Activated T-cell treated with anti-CD3 and anti-CD28 coated beads, Interleukin-2, amount 50 U/mL, for 1 hour (primary cell): ENCODE measurements at places on chromosomes 11 and 22.

DNA sequence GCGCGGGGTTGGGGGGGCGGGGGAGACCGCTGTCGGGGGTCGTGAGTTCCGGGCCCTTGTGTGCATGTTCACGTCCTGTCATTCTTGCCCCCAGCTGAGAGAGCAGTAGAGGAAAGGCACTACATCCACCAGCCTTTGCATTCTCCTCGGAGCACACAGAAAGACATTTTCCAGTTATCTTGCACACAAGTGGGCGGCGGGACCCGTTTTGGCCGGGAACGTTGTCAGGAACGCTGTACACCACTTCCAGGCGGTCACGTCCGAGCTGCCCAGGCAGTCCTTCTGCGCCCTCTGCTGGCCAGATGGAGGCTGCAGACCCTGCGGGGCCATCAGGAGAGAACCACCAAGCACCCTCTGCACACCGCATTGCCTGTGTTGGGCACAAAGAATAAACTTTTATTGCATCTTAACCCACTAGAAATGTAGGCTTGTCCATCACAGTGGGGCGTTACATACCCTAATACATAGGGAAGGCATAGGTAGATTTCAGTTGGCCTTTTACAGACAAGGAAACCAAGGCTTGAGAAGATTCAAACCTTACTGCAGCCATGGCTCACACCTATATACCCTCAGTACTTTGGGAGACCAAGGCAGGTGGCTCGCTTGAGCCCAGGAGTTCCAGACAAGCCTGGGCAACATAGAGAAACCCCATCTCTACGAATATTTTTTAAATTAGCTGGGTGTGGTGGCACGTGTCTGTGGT is 2.8 kb upstream of the CDKN1C start:
- DNase-seq = peak; percentile 88

DNA sequence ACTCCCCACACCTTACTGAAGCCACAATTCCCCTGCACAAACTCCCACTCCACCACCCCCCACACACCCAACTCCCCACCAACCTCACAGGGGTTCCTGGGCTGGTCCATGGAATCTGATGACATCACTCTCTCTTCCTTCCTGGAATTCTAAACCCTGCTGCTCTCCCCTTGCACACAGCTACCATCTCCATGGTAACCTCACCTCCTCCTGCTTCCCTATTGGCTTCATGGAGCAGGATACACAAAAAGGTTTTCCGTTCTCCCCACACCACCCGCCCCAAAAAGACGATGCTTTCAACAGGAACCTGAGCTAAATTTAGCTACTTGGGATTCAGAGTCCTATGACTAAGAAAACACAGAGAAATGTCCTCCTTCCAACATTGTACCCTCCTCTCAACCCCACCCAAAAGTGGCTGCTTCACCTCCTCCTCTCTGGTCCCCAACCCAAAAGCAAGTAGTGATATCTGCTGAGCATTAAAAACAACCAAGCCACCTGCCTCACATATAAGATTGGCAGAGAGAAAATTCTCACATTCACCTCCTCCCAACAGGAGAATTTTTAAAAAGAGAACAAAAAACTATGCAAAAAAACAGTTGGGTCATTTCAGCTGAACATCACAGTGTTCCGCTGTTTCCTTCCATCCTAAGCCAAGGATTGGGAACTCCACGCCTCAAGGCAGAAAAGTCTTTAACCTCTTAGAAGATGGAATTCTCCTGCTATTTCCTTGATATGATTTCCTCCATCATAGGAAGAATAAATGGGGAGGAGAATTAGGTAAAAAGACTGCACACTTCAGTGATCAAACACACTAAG is 66.9 kb downstream of the RBFOX2 start:
- DNase-seq = no peak

DNA sequence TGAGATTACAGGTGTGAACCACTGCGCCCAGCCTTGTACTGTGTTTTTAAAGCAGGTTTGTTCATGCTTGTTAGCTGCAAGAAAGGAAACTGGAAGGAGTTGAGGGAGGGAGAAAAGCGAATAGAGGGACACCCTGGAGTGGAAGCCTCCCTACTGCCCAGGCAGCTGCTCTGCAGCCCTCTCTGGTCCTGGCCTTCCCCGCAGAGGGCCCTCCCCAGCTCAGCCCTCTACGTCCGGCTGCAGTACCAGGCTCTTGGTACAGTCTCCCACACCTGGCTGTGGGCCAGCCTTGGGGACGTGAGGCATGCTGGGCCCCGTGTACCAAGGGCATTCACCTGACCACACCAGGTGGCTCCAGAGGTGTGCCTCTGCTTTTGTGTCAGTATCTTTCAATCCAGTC is 70.8 kb downstream of the MED15 start:
- peak; percentile 16 for DNase-seq

- no peak for DNase-seq
These were observed 9.7 kb downstream of the SLN start for GRCh38 chr11:107702109-107702660.

- DNase-seq = no peak
These were observed 32.4 kb upstream of the TSKU start for GRCh38 chr11:76750746-76751145.

DNA sequence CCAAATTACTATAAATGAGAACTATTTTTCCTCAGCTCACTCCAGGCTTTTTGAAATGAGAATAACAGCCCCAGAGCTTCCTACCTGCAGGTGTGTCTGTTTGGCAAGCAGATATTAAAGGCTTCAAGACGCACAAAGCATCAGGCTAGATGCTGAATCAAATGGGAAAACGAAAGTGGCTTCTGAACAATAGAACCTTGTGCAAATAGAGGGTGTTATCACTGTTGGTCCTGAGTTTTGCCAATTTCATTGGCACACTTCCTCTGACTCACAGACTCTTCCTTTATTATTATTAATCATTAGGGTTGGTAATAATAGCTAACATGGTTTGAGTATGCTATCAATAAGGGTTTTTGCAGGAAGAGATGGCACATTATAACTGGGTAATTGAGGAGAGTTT is 13.4 kb downstream of the SYT13 start:
- no peak for DNase-seq

- no peak for DNase-seq
These were observed 11.7 kb downstream of the EIF3L start for GRCh38 chr22:37860796-37861421.

- no peak for DNase-seq
These were observed 93.2 kb downstream of the PLEKHA7 start for GRCh38 chr11:16921019-16921418.

DNA sequence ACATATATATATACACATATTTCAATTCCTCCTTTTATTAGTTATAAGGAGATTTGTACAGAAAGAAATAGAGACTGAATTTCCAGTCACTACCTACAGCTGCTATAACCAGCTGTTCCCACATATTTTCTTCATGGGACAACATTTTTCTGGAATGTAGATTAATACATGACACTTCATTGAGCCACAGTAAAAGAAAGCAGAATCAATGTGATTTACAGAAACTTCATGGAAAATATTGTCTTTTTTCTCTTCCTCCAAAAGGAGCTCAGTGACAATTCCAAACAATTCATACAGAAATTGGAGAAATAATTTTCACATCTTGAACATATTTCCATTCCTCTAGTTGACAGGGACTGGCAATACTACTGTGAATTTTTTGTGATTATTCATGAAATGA is 249.2 kb downstream of the DLG2 start:
- no peak for DNase-seq

DNA sequence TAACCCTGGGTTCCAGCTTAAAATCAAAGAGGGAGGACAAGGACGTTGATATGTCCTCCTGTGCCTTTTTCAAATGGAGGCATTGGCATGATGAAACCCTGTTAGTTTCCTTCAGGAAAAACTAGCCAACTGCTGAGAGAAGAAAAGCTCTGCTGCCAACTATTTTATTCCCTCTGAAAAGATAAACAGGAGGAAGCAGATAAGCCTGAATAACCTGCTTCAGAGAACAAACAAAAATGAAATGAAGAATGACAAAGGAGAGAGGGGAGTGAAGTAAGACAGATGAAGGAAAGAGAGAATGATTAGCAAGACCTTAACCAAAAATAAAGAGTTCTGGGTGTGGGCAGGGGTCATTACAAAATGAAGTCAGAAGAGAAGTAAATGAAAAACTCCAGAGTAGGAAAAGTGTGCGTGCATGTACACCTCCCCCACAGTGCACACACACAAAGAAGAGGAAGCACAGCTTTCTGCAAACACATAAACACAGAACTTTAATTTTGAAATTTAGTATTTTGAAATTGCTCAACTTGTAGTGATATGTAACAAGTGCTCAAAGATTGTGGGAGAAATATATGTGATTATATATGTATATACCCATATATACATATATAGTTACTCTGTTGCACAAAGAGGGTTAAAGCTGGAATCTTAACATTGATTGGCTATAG is 332.2 kb downstream of the LUZP2 start:
- DNase-seq = no peak

DNA sequence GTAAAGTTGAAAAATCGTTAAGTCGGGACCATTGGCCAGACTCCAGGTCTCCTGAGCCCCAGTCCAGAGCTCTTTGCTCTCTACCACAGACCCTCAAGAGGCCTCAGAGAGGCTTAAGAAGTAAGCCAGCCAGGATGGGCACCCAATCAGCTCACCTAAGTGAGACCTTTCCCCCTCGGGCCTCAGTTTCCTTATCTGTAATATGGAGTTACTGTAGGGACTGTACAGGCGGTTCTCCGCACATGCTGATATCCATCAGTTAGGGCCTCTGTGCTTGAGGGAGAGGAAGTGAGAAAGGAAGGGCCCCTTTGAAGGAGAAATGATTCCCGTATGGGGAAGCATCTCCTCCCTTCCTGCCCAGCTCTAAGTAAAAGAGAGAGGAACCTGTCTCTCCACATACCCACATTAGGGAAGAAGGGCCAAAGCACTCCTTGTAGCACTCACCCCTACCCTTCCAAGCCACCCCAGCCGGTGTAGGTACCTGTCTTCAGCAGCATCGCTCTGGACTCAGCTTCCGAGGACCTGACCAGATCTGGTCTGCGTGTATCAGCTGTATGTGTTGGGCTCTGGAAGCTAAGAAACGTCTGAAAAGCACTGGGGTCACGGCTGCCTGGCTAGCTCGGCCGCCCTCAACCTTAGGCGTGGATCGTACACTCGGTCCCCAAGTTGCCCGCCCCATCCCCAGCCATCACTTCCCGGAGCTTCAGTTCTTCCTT is 653 bp downstream of the NAGA start:
- no peak for DNase-seq

DNA sequence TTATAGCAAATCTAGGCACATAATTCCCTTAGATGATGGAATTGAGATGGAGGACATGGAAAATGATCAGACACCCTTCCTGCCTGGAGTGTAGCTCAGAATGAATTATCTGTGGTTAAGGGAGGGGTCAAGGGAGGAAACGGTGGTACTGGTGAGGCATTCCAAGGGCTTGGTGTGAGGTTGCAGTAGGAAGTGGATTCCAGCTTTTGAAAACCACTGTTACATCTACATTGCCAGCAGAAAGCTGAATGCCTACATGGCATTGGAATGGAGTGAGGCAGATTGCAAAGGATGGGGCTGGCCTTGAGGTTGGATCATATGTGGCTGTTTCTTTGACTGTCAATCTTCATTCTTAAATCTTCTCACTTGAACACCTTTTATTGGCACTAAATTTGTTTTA is 684.4 kb downstream of the NTM start:
- DNase-seq = no peak

- DNase-seq = no peak
These were observed 86.1 kb downstream of the ADAMTS15 start for GRCh38 chr11:130534551-130534950.

DNA sequence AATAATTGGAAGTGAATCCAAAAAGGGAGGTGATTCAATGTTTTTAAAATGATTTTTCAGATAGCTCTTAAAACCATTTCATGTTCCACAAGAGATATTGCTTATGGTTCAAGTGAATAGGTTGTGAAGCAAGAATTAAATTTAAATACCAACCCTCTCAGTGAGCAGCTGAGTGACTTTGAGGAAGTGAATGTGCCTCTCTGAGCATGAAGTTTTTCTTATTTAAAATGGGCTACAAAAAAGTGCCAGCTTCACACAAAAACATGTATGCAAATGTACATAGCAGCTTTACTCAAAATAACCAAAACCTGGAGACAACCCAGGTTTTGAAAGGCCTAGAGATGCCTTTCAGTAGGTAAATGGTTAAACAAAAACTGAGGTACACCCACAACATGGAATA is 35.5 kb upstream of the GAB4 start:
- no peak for DNase-seq

GRCh38 chr11:67060111-67060522 is 3.5 kb downstream of the RHOD start:
- no peak for DNase-seq

GRCh38 chr11:88104408-88104807 is 70.8 kb downstream of the RAB38 start:
- no peak for DNase-seq

- DNase-seq = no peak
These were observed 47.0 kb upstream of the PPP6R3 start for GRCh38 chr11:68413591-68413999.

DNA sequence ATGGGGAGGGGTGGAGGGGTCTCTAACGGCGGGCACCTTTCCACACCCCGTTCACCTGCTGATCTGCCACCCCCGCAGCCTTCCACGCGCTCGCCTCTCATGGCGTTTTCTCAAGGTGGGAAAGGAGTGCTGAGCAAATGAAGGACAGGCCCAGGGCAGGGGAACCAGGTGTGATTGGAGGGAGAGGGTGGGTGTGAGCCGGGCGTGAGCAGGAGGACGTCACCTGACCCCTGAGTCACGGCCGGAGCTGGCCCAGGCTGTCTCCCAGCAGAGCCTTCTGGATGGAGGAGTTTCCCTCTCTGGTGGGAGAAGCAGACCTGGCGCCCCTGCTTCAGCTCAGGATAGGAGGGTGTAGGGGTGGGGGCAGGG is 14.0 kb upstream of the ARHGAP8 start:
- no peak for DNase-seq

GRCh38 chr22:33328789-33329296 is 270.7 kb upstream of the SYN3 start:
- DNase-seq = no peak

DNA sequence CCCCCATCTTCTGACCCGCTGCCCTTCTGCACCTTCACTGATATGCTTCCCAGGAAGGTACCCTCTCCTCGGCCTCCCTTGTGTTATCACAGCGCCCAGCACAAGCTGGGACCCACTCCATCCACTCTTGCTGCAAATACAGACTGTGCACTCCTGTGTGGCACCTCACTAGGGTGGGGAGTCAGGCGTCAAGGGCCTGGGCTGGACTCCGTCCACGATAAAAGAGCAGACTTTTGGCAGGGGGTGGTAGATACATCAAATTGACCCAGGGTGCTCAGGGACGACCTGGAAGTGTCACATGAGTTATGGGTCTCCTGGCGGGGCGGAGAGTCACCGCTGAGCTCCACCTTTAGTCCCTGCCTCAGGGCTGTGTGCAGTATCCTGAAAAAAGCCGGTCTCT is 908 bp downstream of the TRPM5 start:
- DNase-seq = peak; percentile 18

GRCh38 chr22:45482169-45482568 is 20.5 kb upstream of the FBLN1 start:
- DNase-seq = no peak
